ENCODE measurements at places on chromosomes 3 and 15. TPM values are rescaled to one million over a fixed set of nuclear protein-coding genes. Genes with fewer than 3 reads are reported as not detected.

ATRIP gene
- 17.5 TPM for total RNA-seq

- peaks cover 3% of the 10 kb centered on the region for H3K27me3 ChIP-seq
- no peak overlapping the region for H3K4me3 ChIP-seq
- no peak for DNase-seq
- H3K36me3 ChIP-seq, result peaks cover 18% of the 10 kb centered on the region
- peaks cover 25% of the 10 kb centered on the region for H3K4me1 ChIP-seq
Observed at GRCh38 chr3:12430086-12430485, 54.2 kb upstream of the TSEN2 start.

DNA sequence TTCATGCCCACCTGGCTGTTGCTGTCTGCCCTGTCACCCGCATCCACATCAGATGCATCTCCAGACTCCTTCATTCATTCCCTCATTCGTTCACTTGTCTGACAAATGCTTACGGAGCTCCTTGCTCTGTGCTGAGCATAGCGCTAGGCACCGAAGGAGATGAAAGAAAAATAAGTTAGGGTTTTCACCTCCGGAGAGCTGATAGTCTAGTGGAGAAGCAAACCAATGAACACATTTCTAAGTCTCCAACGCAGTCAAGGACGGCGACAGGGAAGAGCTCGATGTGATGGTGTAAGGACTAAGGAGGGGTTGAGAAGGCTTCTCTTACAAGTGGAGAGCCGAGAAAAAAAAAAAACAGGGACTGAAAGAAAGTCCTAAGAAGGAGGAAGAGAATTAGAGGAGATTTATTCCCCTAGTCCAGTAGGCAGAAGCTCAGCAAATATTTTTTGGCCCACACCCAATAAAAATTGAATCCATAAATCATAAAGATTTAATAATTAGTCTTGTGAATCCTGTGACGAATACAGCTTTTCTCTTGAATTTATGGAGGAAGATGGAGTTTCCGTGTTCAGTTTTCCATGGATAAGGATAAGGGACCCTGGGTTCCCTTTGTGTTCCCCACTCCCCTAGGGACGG lies 127.2 kb upstream of the DLG1 start:
- peaks cover 26% of the 10 kb centered on the region for H3K4me1 ChIP-seq
- H3K4me3 ChIP-seq, result no peak overlapping the region
- H3K27ac ChIP-seq, result no peak overlapping the region
- no peak for DNase-seq
- peaks cover 5% of the 10 kb centered on the region for H3K27me3 ChIP-seq

DNA sequence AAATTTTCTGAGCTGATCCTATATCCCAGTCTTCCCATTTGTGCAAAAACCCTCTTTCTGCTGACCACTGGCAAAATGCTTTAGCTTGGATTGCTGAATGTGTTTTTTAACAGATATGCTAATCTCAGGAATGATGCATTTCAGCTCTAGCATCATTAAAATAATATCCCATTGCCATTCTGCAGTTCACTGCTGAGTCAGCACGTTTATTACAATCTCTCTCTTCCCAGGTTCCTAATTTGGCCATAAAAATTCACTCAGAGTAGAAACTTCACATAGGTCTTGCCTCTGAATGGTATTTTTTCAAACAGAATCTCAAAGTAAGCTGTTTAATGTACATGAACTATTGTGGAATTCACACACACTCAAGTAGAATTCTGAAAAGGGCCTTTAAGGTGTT lies 509.6 kb upstream of the SUCLG2 start:
- H3K4me3 ChIP-seq, result no peak overlapping the region
- no peaks in the 10 kb centered on the region for H3K4me1 ChIP-seq
- DNase-seq, result no peak
- no peaks in the 10 kb centered on the region for H3K36me3 ChIP-seq

- H3K27me3 ChIP-seq, result peaks cover 6% of the 10 kb centered on the region
- DNase-seq, result peak; percentile 52
- peak overlapping the region; percentile 66 for H3K4me3 ChIP-seq
- peaks cover 8% of the 10 kb centered on the region for H3K36me3 ChIP-seq
- peaks cover 32% of the 10 kb centered on the region for H3K4me1 ChIP-seq
Observed at GRCh38 chr3:38039899-38040261, 872 bp downstream of the DLEC1 start.

GRCh38 chr3:11591002-11591355 lies 52.7 kb downstream of the VGLL4 start:
- no peak for DNase-seq
- H3K4me1 ChIP-seq, result peaks cover 41% of the 10 kb centered on the region
- no peak overlapping the region for H3K27ac ChIP-seq
- no peaks in the 10 kb centered on the region for H3K27me3 ChIP-seq
- peaks cover 55% of the 10 kb centered on the region for H3K36me3 ChIP-seq

DNA sequence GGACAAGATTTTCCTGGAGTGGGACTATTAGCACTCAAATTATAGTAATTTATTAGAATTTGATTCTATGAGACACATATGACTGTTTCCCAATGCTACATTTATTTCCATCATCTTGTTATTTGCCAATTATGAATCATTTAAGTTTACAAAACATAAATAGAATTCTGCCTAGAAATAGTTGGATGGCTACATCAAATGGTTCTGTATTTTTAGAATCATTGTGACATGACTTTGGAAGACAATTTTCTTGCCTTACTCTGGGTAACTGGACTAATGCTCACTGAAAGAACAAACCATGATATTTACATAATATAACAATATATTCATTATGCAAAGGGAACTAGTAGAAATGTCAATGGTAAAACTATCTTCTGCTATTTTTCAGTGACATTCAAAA lies 173.5 kb downstream of the ZIC1 start:
- H3K27ac ChIP-seq, result no peak overlapping the region
- H3K27me3 ChIP-seq, result no peaks in the 10 kb centered on the region
- no peaks in the 10 kb centered on the region for H3K36me3 ChIP-seq

TAMM41 gene
- total RNA-seq, result 30.6 TPM

GRCh38 chr3:49412632-49413337 lies 562 bp downstream of the TCTA start:
- H3K36me3 ChIP-seq, result peaks cover 51% of the 10 kb centered on the region
- peaks cover 52% of the 10 kb centered on the region for H3K4me1 ChIP-seq
- peak overlapping the region; percentile 84 for H3K4me3 ChIP-seq
- peak overlapping the region; percentile 81 for H3K27ac ChIP-seq

GRCh38 chr3:153052096-153052460 lies 109.9 kb upstream of the RAP2B start:
- H3K4me1 ChIP-seq, result no peaks in the 10 kb centered on the region
- no peak for DNase-seq
- H3K36me3 ChIP-seq, result no peaks in the 10 kb centered on the region
- no peak overlapping the region for H3K4me3 ChIP-seq

DNA sequence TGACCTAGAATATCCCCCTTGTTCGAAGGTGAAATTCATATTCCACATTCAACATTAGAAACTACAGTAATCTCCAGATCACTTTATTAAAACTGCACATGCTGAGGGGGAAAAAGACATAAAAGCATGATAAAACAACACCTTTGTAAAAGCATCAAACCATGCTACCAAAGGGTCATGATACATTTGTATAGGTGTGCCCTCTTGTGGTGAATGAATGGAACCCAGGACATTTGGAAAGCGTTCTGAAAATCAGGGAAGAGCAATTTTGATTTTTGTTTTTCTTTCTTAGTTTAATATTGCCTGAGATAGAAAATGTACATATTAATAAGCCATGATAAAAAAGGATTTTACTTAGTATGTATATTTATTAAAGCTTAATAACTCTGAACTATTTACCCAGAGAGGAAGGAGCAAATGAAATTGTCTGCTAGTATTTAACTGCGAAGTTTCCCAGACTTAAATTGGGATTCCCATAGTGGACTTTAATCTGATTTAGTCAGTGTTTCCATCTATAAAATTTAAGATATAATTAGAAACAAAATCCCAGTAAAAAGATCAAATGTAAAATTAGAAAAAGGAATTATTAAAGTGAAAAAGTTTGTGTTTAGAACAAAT lies 105.8 kb upstream of the ARL6 start:
- H3K4me1 ChIP-seq, result no peaks in the 10 kb centered on the region
- H3K4me3 ChIP-seq, result no peak overlapping the region
- DNase-seq, result no peak
- no peak overlapping the region for H3K27ac ChIP-seq
- no peaks in the 10 kb centered on the region for H3K36me3 ChIP-seq
- no peaks in the 10 kb centered on the region for H3K27me3 ChIP-seq

CCR3 gene
- total RNA-seq, result not detected

DNA sequence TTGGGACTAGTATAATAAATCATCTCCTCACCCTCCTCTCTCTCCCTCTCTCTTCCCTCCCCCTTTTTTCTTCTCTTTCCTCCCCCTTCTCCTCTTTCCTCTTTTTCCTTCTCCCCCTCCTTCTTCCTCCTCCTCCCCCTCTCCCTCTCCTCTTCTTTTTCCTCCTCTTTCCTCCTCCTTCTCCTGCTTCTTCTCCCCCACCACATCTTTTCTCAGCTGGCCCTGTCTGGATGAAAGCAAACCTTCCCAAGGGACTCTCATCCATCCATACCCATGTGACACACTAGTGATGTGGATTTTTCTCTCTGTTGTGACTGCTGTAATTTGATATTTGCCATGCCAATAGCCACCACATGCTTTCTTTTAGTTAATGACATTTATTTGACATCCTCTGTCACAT lies 127.2 kb downstream of the EBLN2 start:
- H3K27me3 ChIP-seq, result no peaks in the 10 kb centered on the region
- DNase-seq, result no peak
- H3K4me3 ChIP-seq, result no peak overlapping the region
- H3K4me1 ChIP-seq, result no peaks in the 10 kb centered on the region
- no peaks in the 10 kb centered on the region for H3K36me3 ChIP-seq

GRCh38 chr3:106348139-106348690 lies 479.4 kb upstream of the CBLB start:
- no peaks in the 10 kb centered on the region for H3K27me3 ChIP-seq
- H3K36me3 ChIP-seq, result peaks cover 9% of the 10 kb centered on the region
- H3K27ac ChIP-seq, result no peak overlapping the region
- H3K4me1 ChIP-seq, result peaks cover 22% of the 10 kb centered on the region

CDAN1 gene
- 24.2 TPM for total RNA-seq

- no peak overlapping the region for H3K27ac ChIP-seq
- H3K27me3 ChIP-seq, result no peaks in the 10 kb centered on the region
- DNase-seq, result no peak
- H3K4me1 ChIP-seq, result peaks cover 2% of the 10 kb centered on the region
Observed at GRCh38 chr15:59116141-59116540, 11.2 kb downstream of the CCNB2 start.

SUSD5 gene
- not detected for total RNA-seq

LRRIQ4 gene
- 0.16 TPM for total RNA-seq

GRCh38 chr15:27665002-27665401 lies 434.1 kb downstream of the OCA2 start:
- no peak overlapping the region for H3K27ac ChIP-seq
- H3K27me3 ChIP-seq, result no peaks in the 10 kb centered on the region
- DNase-seq, result no peak
- H3K4me3 ChIP-seq, result no peak overlapping the region

KBTBD12 gene
- not detected for total RNA-seq

DNA sequence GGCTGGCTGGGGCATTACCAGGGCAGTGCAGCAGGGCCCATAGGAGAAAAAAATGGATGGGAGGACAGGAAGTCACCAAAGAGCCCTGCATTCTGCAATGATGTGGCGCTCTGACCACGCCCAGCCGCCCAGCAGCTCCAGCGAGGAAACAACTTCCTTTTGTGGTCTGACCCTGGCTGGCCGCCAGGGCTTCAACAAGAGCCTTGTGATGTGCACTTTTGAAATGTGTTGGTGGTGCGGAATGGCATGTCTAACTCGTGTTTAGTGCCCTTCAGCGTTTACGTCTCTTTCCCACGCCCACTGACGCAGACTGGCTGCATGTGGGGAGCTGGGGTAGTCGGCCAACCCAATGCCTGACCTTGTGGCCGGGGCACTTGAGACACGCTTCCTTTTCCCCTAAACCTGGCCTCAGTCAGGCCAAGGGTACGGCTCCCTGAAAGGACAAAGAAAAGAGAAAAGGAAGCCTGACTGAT lies 81.9 kb upstream of the CTNNB1 start:
- H3K4me1 ChIP-seq, result peaks cover 21% of the 10 kb centered on the region
- no peaks in the 10 kb centered on the region for H3K36me3 ChIP-seq
- no peak overlapping the region for H3K4me3 ChIP-seq
- DNase-seq, result peak; percentile 76
- H3K27me3 ChIP-seq, result no peaks in the 10 kb centered on the region
- H3K27ac ChIP-seq, result peak overlapping the region; percentile 83

DUOXA2 gene
- total RNA-seq, result not detected

- no peak overlapping the region for H3K4me3 ChIP-seq
- H3K36me3 ChIP-seq, result peaks cover 6% of the 10 kb centered on the region
- H3K27me3 ChIP-seq, result no peaks in the 10 kb centered on the region
Observed at GRCh38 chr3:45509038-45509767, 85.3 kb upstream of the LIMD1 start.

GRCh38 chr3:185718736-185719593 lies 105.9 kb downstream of the IGF2BP2 start:
- no peak overlapping the region for H3K4me3 ChIP-seq
- no peak for DNase-seq
- H3K27ac ChIP-seq, result no peak overlapping the region

- H3K4me3 ChIP-seq, result no peak overlapping the region
- H3K27ac ChIP-seq, result no peak overlapping the region
- DNase-seq, result no peak
Observed at GRCh38 chr3:65938676-65939075, 100.0 kb downstream of the MAGI1 start.

GRCh38 chr3:88005066-88005465 lies 53.7 kb downstream of the CGGBP1 start:
- no peak overlapping the region for H3K27ac ChIP-seq
- peaks cover 7% of the 10 kb centered on the region for H3K27me3 ChIP-seq
- peaks cover 21% of the 10 kb centered on the region for H3K4me1 ChIP-seq
- no peaks in the 10 kb centered on the region for H3K36me3 ChIP-seq

DNA sequence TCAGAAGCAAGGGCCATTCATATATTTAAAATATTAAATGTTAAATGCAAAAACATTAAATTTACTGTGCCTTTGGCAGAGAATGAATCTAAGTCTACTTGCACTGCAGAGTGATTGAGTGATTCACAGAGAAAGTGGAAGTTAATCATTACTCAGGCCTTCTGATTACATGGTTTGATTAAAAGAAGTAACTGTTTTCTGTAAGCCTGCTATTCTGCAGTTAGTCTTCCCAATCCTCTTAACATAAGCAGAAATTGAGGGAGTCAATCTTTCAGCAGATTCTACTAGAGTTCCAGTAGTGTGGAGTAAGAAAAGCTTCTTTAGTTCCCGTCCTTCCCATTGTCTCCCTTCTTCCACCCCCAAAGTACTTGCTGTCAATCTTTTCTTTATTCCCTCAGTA lies 1.5 kb downstream of the NLGN1 start:
- peaks cover 27% of the 10 kb centered on the region for H3K4me1 ChIP-seq
- H3K4me3 ChIP-seq, result no peak overlapping the region
- no peaks in the 10 kb centered on the region for H3K36me3 ChIP-seq
- no peak for DNase-seq
- H3K27me3 ChIP-seq, result peaks cover 61% of the 10 kb centered on the region
- no peak overlapping the region for H3K27ac ChIP-seq

WDR49 gene
- total RNA-seq, result not detected

- no peak overlapping the region for H3K4me3 ChIP-seq
- no peak for DNase-seq
- H3K27ac ChIP-seq, result no peak overlapping the region
- no peaks in the 10 kb centered on the region for H3K4me1 ChIP-seq
- no peaks in the 10 kb centered on the region for H3K27me3 ChIP-seq
- H3K36me3 ChIP-seq, result no peaks in the 10 kb centered on the region
Observed at GRCh38 chr3:65732051-65732935, 306.4 kb downstream of the MAGI1 start.

HEG1 gene
- total RNA-seq, result 59.1 TPM

RNF123 gene
- total RNA-seq, result 43.0 TPM

Data from activated T-helper 2 cell treated with anti-CD3 and anti-CD28 coated beads, Interferon-gamma antibody, Interleukin-2, Interleukin-4, amounts not matched to agents 10 μg/mL and 5 μg/mL and 100 μg/mL, durations not matched to agents 14 hours and 24 hours and 36 hours (primary cell).